Glutamatergic neuron (in vitro differentiated cells): ENCODE measurements at places on chromosomes 3 and 15.
A peak's percentile ranks its signal among the peaks of the same experiment; 100 is the strongest.

DNA sequence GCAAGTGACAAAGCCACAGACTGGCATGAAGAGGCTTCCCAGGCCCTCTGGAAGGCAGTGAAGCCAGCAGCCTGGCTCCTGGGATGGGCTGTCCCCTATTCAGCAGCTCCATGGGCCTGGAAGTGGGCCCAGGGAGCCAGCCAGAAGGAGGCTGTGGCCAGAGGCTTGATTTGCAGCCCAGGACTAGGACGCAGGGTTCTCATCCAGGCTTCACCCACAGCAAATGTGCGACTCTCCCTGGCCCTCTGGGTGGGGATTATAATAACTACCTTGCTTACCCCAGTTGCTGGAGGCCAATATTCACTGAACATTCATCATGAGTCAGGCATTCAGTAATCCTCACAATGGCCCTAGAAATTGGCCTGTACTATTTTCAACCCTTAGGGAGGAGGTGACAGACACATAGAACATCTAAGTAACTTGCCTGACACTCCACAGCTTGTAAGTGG is 24.6 kb upstream of the SRP14 start:
- DNase-seq: no peak

- no peak for DNase-seq
Observed at GRCh38 chr3:46375218-46375617, 4.5 kb downstream of the CCR5 start.

GRCh38 chr15:75029378-75030022 is 6.1 kb downstream of the PPCDC start:
- DNase-seq: peak; percentile 95

GRCh38 chr3:46671541-46672348 is 21.7 kb downstream of the ALS2CL start:
- DNase-seq: no peak

- no peak for DNase-seq
Observed at GRCh38 chr3:182330646-182331045, 462.7 kb upstream of the ATP11B start.

- DNase-seq: no peak
Observed at GRCh38 chr3:123385001-123385401, 63.9 kb downstream of the ADCY5 start.

- DNase-seq: no peak
Observed at GRCh38 chr15:21260966-21261395, 179.3 kb downstream of the POTEB3 start.

DNA sequence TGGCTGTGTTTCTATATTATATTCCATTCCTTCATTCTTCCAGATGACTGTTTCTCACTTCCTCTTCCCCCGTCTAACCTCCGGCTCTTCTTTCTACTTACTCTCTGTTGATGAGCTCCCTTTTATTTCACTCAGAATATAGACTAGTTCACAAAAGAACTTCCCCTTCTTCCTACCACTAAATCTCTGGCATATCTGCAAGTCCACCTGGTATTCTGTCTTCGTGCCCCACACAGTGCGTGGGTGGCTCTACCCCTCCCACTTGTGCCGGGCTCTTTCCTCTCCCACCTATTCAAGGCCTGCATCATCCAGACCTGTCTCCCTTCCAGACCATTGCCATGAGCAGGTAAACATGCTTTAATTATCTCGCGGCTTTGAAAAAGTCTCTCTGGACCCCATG is 73.0 kb downstream of the SCN10A start:
- no peak for DNase-seq

GRCh38 chr15:71515375-71516186 is 294.8 kb upstream of the NR2E3 start:
- DNase-seq: no peak

DNA sequence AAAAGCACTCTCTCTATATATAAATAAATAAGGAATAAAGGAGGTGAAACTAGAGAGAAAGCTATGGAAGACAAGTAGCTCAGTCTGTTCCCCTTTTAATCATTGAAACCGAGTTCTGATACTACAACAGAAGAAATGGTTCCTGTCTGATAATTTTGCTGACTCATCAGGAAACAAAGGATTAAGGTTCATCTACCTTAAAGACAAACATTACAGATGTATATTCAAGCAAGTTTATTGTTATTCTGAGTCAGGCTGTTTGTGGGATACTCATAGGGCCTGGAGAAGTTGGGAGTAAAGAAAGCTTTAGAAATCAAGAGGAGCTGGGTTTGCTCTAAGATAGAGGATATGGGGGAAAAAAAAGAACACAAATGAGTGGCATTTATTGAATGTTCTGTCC is 566.0 kb downstream of the ROBO2 start:
- no peak for DNase-seq
